NCI-H524 treated with DMSO at 0.1 percent for 48 hours (cell line): ENCODE measurements at places on chromosomes 16 and 17.

GRCh38 chr17:49549691-49550678 is 25.7 kb upstream of the NXPH3 start:
- no peak for DNase-seq

DNA sequence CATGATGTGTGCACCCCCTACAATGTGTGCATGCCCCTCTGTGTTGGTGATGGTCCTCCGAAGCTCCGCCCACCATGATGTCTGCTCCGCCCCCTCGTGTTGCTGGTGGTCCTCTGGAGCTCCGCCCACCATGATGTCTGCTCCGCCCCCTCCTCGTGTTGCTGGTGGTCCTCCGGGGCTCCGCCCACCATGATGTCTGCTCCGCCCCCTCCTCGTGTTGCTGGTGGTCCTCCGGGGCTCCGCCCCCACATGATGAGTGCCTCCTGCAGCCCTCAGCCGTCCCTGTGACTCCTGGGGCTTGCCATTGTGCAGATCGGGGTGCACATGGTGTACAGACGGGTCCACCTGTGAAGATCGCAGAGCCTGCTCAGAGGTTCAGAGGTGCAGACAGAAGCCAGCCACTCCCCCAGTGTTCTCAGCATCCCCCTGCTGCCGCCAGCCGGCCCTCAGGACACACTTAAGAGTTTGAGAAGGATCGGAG is 129.1 kb upstream of the CHMP6 start:
- no peak for DNase-seq

DNA sequence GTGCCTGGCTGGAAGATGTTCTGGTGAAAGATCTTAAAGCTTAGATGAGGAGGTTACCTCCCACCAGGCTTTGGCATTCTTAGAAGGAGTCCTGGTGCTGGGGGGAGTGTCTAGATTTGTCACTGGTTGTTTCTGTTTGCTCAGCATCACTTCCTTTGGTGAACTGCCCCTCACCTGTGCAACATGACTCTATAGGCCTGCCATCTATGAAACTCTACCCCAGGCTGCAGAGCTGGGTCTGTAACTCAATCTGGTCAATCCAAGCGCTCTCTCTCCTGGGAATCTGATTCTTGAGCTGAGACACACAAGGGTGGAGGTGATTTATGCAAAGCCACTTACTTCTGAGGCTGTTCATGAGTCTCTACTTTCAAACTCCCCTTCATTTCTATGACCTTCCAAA is 399.4 kb downstream of the NPIPA7 start:
- DNase-seq: no peak

GRCh38 chr16:12896562-12896961 is 4.8 kb upstream of the SHISA9 start:
- DNase-seq: no peak

DNA sequence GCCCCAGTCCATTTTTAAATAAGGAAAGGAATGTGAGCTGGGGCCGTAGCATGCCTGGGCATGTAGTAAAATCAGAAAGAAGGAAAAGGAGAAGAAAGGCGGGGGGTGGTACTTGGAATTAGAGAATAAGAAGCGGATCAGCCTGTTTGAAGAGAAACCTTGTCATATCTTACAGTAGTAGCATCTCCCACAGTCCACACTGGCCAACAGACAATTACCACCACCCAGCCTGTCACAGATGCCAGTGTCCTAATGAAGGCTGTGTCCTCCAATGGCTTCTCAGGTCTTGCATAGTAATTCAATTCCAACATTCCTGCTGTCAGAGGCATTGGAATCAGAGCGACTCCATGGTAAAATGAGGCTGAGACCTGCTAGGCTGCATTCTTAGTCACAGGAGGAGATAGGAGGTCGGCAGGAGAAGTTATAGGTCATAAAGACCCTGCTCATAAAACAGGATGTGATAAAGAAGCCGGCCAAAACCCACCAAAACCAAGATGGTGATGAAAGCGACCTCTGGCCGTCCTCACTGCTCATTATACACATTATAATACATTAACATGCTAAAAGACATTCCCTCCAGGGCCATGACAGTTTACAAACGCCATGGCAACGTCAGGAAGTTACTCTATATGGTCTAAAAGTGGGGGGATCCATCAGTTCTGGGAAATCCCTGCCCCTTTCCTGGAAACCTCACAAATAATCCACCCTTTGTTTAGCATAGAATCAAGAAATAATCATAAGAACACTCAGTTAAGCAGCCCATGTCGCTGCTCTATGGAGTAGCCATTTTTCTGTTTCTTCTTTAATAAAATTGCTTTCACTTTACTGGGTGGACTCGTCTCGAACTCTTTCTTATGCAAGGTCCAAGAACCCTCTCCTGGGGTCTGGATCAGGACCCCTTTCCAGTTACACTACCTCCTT is 9.6 kb upstream of the AKAP10 start:
- DNase-seq: no peak

GRCh38 chr17:57939797-57940196 is 15.4 kb downstream of the CUEDC1 start:
- no peak for DNase-seq

DNA sequence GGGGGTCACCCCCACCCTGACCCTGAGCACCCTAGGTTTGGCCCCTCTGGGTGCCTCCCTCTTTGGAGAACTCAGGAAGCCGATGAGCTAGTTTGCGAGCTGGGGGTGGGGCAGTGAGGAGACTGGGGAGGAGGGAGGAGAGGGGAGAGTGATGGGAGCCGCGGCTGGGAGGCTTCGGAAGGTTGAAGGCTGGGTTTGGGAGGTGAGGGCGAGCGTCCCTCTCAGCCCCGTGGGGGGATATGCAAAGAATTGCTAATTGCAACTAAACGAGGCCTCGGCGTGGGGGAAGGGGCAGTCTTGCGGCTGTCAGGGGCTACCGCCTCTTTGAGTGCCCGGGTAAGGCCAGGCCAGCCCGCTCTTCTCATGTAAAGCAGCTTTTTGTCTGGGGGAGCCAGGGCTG is 17.6 kb upstream of the FZD2 start:
- DNase-seq: no peak

DNA sequence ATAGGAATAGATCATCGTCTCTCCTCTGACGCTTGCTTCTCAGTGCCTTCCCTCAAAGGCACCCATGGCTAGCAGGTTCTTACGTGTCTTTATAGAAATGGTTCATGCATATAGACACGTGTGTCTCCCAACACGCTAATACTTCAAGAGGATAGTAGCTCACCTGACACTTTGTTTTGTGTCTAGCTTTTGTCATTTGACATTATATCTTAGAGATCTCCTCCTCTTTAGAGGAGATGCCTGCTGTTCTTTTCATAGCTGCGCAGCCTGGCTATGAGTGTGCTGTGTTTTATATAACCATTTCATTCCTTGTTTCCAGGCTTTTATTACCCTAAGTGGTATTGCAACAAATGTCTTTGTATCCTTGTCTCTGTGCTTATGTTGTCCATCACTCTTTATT is 411.7 kb downstream of the CPPED1 start:
- no peak for DNase-seq

- no peak for DNase-seq
Observed at GRCh38 chr16:11677451-11677951, 9.2 kb downstream of the SNN start.

GRCh38 chr16:10961231-10961630 is 16.9 kb downstream of the CLEC16A start:
- no peak for DNase-seq

GRCh38 chr16:89194340-89195311 is 5.7 kb downstream of the SLC22A31 start:
- DNase-seq: no peak

GRCh38 chr16:74888888-74889287 is 96.0 kb downstream of the WDR59 start:
- DNase-seq: no peak

DNA sequence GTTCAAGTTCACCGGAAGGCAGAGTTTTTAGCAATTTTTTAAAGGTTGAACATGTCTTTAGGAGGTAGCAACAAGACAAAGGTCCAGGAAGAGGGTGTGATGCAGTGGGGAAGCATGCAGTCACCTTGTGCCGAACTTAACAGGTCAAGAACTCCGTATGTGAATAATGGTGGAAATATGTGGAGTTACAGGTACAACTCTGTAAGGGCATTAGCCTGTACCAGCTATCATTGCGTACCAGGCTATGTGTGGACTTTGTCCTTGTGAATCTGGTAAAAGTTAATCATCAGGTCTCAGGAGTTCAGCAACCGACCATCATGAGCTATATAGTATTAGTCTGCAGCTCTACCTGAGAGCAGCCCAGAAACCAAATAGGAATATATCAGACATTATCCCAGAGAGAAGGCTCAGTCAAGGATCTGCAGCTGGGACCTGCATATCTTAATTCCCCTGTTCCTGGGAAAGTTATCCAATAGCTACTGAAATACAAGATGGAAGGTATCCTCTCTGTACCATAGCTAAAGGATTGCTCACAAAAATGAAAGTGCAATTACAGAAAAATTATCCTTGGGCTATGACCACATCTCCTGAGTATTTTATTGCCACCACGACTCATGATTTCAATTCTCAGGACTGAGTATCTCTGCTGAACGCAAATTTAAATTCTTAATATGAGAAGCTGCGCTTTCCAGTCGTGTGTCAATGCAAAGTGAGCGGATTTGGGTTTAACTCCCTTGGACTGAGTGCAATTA is 469.3 kb downstream of the CDH13 start:
- no peak for DNase-seq

- DNase-seq: no peak
Observed at GRCh38 chr16:31880322-31880979, 6.8 kb downstream of the ZNF267 start.

DNA sequence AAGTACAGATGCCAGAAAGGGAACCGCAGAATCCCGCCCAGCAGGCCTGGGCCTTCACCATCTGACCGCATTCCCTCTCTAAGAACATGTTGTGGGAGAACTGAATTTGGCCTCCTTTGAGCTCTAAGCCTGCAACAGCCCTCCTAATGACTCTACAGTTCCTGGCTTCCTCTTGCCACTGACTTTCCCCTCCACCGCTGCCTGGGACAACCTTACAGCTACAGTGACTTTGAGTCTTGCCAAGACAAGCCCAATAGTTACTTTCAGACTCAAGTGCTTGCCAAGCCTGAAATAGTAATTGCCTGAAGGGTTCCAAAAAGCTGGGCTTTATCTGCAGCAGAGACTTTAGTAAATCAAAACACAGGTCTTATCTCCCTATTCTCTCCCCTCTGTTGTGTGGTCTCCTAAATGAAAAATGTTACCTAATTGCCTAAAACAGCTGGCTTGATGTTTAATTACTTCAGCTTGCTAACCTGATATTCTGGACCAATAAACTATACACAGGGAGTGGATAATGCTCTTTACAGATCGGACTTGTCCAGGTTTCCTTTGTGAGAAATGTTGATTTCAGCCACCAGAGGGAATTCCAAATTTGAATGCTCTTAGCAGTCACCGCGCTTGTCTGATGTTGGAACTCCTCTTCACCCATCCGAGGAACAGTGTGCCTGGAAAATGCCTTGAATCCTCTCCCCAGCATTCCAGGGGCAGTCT is 85.1 kb upstream of the TBX2 start:
- no peak for DNase-seq

DNA sequence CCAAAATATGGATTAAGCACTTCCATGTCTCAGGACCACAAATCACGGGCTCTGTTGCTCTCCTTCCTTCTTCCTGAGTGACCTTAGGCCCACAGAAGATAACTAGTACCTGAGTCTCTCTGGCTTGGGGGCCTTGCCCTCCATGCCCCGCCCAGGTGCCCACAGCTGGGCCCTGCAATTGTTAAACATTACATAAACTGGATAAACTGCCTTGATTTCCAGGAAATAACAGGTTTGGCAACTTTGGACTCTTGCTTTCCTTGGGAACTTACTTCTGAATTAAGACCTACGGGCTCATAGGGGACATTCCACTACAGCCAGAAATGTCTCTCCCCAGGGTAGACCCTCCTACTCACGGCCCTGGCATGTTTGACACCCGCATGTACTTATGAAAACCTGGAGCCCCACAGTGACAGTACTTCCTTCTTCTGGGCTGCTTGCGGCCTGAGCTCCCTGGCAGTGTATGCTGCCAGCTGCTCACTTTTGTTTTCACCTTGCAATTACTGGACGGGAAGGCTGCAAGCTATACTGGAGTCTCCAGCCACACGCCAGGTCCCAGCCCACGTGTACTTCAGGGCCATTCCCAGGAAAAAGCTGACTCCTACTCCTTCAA is 2.3 kb upstream of the UBALD2 start:
- DNase-seq: no peak

- no peak for DNase-seq
Observed at GRCh38 chr17:53033297-53033696, 789.4 kb upstream of the KIF2B start.

DNA sequence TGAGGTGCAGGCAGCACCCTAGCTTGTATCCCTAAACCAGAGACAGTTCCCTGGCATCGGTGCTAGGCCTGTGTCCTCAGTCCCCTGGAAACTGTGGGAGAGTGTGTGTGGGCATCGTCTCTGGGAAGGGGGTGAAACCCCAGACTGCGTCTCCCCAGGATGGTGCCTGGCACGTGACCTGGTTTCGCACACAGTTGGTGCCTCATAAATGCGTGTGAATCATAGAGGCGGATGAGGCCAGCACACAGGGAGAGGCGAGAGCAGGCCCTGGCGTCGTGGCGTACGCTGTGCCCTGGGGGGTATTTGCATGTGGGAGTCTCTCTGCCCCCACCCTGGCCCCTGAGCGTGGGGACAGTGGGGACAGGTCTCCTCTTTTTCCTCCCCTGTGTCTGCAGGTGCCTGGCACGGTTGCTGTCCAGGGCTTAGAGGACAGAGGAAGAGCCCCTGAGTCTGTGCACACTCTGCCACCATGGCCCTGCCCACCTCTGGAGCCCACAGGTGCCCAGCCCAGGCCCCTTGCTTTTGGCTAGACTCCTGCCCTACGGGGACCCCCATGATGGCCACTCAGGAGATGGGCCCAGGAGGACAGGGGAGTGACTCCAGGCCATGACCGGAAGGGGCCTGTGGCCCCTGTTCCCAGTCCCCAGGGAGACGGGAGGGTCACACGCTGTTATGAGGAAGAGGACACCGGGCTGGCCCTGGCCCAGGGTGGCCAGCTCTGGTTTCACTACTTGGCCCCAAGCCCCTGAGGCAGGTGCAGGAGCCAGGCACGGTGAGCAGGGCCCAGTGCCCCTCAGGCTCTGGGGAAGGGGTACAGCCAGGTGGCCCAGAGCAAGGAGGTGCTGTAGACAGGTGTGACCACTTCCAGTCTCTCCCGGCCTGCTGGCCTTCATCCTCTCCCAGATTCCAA is 1.3 kb upstream of the FSCN2 start:
- no peak for DNase-seq

DNA sequence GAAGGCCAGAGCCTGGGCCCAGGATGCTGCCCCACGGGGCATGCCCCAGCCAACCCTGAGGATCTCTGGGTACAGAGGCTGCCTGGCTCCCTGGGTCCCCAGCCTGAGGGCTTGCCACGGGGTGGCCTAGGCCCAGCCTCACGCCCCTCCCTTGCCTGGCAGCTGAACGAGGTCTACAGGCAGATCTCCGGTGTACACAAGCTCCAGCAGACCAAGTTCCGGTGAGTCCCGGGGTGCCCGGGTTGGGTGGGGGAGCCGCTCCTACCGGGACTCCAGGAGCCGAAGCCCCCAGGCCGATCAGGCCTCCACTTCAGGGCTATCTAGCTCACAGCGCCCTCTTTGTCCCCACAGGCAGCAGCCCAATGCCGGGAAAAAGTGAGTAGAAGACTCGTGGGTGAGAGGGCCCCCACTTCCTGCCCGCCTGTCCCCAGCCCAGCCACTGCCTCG is 19.4 kb downstream of the ITGB4 start:
- no peak for DNase-seq

GRCh38 chr16:77873066-77873465 is 84.7 kb downstream of the VAT1L start:
- no peak for DNase-seq

- peak; percentile 80 for DNase-seq
Observed at GRCh38 chr17:62778990-62779681, 29.0 kb downstream of the MARCHF10 start.

GRCh38 chr17:79046916-79047280 is 22.9 kb downstream of the C1QTNF1 start:
- peak; percentile 89 for DNase-seq
